ENCODE measurements at places on chromosomes 1 and 21. TPM values are rescaled to one million over a fixed set of nuclear protein-coding genes. Genes with fewer than 3 reads are reported as not detected.

MKNK1 gene
- 20.8 TPM for total RNA-seq

MPZ gene
- total RNA-seq = 0.26 TPM

CAPN8 gene
- total RNA-seq = 1.00 TPM

BARHL2 gene
- not detected for total RNA-seq

AADACL4 gene
- not detected for total RNA-seq

USH2A gene
- not detected for total RNA-seq

CRP gene
- total RNA-seq = not detected

OR2L13 gene
- total RNA-seq = not detected

PRDM16 gene
- total RNA-seq = 0.18 TPM

AK5 gene
- 6.4 TPM for total RNA-seq

LIPI gene
- not detected for total RNA-seq

IGSF3 gene
- 15.6 TPM for total RNA-seq

TRIM67 gene
- total RNA-seq = 0.17 TPM

TEDDM1 gene
- total RNA-seq = not detected

TNFSF4 gene
- total RNA-seq = 0.07 TPM

MXRA8 gene
- total RNA-seq = 0.36 TPM

C1orf185 gene
- total RNA-seq = not detected

CHRM3 gene
- 0.09 TPM for total RNA-seq

EBNA1BP2 gene
- total RNA-seq = 183 TPM

PSMB4 gene
- 415 TPM for total RNA-seq

NBPF1 gene
- total RNA-seq = 17.5 TPM

MARK1 gene
- 0.11 TPM for total RNA-seq

SPRR2G gene
- total RNA-seq = not detected

DENND2C gene
- 0.40 TPM for total RNA-seq

TMCC2 gene
- total RNA-seq = 1.4 TPM

NEGR1 gene
- not detected for total RNA-seq

KCNN3 gene
- 0.05 TPM for total RNA-seq

OR10J1 gene
- total RNA-seq = not detected

KCNT2 gene
- total RNA-seq = not detected

SLC5A3 gene
- total RNA-seq = 2.2 TPM

PCSK9 gene
- total RNA-seq = 2.7 TPM

PMF1 gene
- total RNA-seq = 60.2 TPM

ABCG1 gene
- total RNA-seq = 2.6 TPM

BNIPL gene
- total RNA-seq = 0.04 TPM

SORT1 gene
- 3.9 TPM for total RNA-seq

UBL4B gene
- not detected for total RNA-seq

RSPH1 gene
- total RNA-seq = 0.66 TPM

Data from A549 treated with AZD2906 at 1 μM for 4 hours (cell line).